Central memory CD8-positive, alpha-beta T cell (primary cell): ENCODE measurements at places on chromosomes 11 and 22.
A peak's percentile ranks its signal among the peaks of the same experiment; 100 is the strongest.

- no peaks in the 10 kb centered on the region for H3K4me1 ChIP-seq
- no peaks in the 10 kb centered on the region for H3K36me3 ChIP-seq
These were observed 77.3 kb upstream of the ANO5 start for GRCh38 chr11:22115470-22116029.

DNA sequence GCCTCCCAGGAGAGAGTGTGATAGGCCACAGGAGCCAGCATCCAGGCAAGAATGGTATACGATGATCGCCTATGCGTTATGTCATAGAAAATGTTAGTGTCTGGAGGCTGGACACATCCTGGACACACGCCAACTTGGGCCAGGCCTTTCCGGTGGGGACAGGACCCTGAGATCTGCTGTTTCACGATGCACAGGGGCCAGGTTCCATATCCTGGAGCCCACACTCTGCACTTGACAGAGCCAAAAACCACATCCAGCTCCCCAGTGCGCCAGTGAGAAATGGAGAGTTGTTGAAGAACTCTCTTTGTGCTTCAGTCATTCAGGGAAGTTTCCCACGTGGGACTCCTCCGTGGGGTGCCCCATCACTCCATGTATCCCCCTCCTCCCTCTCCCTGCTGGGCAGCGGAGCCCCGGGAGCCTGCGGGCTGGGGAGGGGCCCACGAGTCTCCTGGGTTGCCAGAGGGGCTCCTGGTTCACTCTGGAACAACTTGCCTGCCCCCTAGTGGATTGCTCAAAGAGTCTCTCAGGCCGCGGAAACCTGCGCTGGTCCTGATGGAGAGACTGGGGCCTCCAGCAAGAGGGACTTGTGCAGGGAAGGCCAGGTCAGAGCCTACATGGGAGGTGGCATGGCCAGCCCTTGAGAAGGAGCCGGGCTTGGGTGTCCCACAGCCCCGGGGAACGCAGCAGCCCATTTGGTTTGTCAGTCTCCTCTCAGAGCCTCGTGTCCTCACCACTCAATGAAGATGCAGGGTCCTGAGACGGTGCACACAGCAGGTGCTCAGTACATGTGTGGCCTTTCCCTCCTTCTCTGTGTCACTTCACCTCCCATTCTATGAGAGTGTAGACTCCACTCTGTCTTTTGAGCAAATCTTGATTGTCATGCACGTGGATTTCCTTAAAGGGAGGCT is 10.2 kb upstream of the LRRC32 start:
- no peak overlapping the region for H3K27ac ChIP-seq
- H3K36me3 ChIP-seq: peaks cover 1% of the 10 kb centered on the region
- no peaks in the 10 kb centered on the region for H3K4me1 ChIP-seq
- peak; percentile 41 for DNase-seq
- H3K27me3 ChIP-seq: peaks cover 9% of the 10 kb centered on the region
- no peak overlapping the region for H3K4me3 ChIP-seq

DNA sequence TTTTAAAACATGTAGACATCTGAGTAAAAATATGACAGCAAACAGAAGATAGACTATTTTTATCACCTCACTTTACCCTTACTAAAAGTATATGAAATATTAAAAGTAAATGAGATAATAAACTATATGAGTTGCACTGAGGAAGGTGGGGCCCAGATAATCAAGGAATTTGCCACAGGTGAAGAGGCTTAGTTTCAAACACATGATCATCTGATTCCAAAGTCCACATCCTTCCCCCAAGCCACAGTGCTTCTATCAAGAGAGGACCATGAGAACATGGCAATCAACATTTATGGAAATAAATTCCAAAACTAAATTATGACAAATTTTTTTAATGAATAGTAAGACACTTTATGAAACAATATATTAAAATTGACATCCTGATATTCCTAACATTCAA is 384.0 kb downstream of the DCDC1 start:
- no peak overlapping the region for H3K27ac ChIP-seq
- no peaks in the 10 kb centered on the region for H3K36me3 ChIP-seq
- no peak for DNase-seq
- no peaks in the 10 kb centered on the region for H3K4me1 ChIP-seq
- H3K4me3 ChIP-seq: no peak overlapping the region

- no peak overlapping the region for H3K27ac ChIP-seq
- DNase-seq: no peak
- H3K4me1 ChIP-seq: peaks cover 11% of the 10 kb centered on the region
- H3K4me3 ChIP-seq: no peak overlapping the region
- no peaks in the 10 kb centered on the region for H3K27me3 ChIP-seq
These were observed 22.3 kb upstream of the GPR83 start for GRCh38 chr11:94423507-94423906.

- no peak for DNase-seq
- H3K27ac ChIP-seq: peak within 1 kb of the TSS; percentile 51
- H3K36me3 ChIP-seq: peaks cover 2% of the 10 kb centered on the region
- H3K4me3 ChIP-seq: peak within 1 kb of the TSS; percentile 84
- peaks cover 13% of the 10 kb centered on the region for H3K27me3 ChIP-seq
These were observed at the start of gene PRSS23 for GRCh38 chr11:86800076-86800959. PRSS23 (plus strand) TSS chr11:86800542; CDS start chr11:86807644, 7,102 bp downstream.

DNA sequence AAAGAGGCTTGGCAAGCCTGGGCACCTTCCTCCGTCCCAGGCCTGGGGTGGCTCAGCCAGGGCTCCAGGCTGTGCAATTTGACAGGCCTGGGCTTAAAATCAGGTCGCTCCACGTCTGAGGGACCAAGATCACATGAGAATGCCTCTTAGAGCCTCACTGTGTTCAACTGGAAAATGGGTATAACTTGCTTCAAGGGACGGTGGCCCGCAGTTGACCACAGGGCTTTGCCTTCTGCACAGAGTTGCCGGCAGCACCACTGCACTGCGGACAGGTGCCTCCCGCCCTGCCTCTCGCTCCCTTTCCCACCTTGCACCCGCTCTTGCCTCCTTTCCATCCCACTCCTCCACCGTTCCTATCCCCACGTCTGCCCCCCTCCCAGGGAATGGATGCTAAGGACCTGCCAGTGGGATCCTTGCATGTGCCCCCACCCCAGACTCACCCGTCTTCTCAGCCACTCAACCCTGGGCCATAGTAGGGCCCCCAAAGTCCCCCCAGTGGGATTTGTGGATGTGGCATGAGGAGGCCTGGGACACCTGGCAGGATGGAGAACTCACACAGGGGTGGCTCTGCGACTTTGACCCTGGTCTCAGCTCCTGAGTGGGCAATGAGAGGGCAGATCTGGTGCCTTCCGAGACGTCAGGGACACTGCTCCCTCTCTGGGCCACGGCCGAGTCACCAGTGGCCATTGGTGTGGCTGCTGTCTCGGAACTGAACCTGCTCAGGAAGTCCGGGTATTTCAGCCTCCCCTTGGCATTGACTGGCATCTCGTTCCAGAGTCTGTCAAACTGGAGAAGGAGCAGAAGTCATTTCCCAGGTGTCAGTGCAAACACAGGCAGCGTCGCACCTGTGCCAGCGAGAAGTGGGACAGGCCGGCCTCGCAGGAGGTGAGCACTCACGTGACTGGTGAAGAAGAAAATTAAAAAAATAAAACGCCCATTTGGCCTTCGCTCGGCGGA is 128.0 kb downstream of the MPPED1 start:
- DNase-seq: no peak
- no peaks in the 10 kb centered on the region for H3K36me3 ChIP-seq
- H3K4me1 ChIP-seq: no peaks in the 10 kb centered on the region
- H3K4me3 ChIP-seq: no peak overlapping the region
- no peak overlapping the region for H3K27ac ChIP-seq

GRCh38 chr22:18104566-18104965 is 6.0 kb upstream of the TUBA8 start:
- H3K4me1 ChIP-seq: peaks cover 9% of the 10 kb centered on the region
- peaks cover 46% of the 10 kb centered on the region for H3K27me3 ChIP-seq
- H3K27ac ChIP-seq: no peak overlapping the region
- no peak for DNase-seq
- H3K4me3 ChIP-seq: no peak overlapping the region
- no peaks in the 10 kb centered on the region for H3K36me3 ChIP-seq

DNA sequence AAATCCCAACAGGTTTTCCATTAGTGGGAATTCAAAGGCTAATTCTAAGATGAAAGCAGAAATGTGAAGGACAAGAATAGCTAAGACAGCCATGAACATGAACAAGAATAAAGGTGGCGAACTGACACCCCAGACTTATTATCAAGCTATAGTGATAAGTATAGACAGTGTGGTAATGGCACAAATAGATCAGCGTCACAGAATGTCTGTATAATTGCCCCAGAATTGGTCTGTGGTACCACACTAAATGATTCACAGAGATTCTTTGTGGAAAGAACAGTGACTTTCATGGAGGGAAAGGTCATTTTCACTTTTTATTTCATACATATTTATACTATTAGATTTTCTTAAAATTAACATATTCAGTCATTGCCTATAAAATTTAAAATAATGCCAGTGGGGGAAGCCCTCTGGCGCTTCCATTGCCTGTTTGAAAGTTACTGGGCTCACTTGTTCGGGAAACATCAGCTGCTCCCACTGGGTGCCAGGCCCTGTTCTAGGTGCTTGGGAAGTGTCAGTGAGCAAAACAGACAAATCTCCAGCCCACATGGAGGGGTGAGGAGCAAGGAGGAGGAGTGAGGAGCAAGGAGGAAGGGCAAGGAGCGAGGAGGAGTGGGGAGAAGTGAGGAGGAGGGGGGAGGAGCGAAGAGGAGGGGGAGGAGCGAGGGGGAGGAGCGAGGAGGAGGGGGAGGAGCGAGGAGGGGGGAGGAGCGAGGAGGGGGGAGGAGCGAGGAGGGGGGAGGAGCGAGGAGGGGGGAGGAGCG is 11.3 kb upstream of the NLRP6 start:
- H3K27me3 ChIP-seq: no peaks in the 10 kb centered on the region
- peak overlapping the region; percentile 93 for H3K4me3 ChIP-seq
- H3K27ac ChIP-seq: peak overlapping the region; percentile 95
- H3K4me1 ChIP-seq: peaks cover 29% of the 10 kb centered on the region

DNA sequence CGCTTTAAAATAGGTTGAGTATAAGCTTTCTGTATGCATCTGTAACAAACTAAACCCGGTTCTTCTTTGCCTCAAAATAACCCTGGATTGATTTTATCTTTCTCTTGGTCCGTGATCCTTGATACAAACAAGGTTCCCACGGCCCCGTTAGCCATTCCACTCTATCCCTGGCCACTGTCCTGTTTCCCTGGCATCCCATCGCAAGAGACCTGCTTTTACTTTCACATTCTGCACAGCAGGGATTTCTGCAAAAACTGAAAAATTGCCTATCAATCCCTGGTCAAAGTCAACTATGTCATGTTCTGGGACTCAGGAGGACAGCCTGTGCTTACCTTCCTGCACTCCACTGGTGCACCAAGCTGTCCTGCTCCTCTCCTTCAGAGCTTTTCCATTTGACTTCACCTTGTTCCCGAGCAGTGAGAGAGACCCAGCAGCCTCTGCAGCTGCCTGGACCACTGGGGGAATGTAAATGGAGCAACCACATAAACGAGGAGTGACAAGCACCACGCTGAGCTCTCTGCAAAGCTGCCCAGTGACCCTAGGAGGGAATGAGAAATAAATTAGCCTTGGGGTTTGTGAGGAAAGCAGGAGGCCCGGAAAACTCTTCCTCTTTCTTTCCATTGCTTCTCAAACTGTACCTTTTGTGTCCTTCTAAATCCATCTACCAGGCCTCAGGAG is 175.9 kb downstream of the NTM start:
- H3K4me1 ChIP-seq: no peaks in the 10 kb centered on the region
- H3K36me3 ChIP-seq: peaks cover 1% of the 10 kb centered on the region
- no peak overlapping the region for H3K27ac ChIP-seq
- peaks cover 10% of the 10 kb centered on the region for H3K27me3 ChIP-seq
- H3K4me3 ChIP-seq: no peak overlapping the region

- H3K36me3 ChIP-seq: peaks cover 37% of the 10 kb centered on the region
- H3K27me3 ChIP-seq: no peaks in the 10 kb centered on the region
- no peak overlapping the region for H3K27ac ChIP-seq
These were observed 22.9 kb upstream of the PDE2A start for GRCh38 chr11:72696866-72697700.

- H3K4me3 ChIP-seq: peak overlapping the region; percentile 11
- peaks cover 4% of the 10 kb centered on the region for H3K36me3 ChIP-seq
- H3K27ac ChIP-seq: no peak overlapping the region
- no peak for DNase-seq
- peaks cover 5% of the 10 kb centered on the region for H3K4me1 ChIP-seq
These were observed 1.9 kb upstream of the CHKA start for GRCh38 chr11:68122936-68123539.

DNA sequence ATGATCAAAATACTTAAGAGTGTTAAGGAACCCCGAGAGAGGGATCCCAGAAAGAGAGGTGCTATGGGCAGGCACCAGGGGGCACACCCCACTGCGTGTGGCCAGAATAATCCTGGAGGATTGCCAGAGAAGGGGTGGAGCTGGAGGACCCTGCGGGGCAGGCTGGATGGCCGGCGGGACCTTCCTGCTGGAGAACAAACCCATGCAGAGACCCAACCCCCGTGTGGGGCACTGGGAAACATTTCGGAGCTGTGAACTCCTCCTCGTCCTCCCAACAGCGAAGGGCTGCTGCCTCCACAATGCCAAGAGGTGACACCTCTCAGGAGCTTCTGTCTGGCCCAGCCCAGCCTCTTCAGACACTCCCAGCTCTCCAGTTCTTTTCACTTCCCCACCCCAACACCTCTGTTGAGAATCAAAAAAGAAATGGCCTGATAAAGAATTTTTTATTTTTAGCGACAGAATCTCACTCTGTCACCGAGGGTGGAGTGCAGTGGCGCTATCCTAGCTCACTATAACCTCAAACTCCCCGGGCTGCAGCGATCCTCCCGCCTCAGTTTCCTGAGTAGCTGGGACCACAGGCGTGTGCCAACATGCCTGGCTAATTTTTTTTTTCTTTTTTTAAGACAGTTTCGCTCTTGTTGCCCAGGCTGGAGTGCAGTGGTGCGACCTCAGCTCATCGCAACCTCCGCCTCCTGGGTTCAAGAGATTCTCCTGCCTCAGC is 25.6 kb downstream of the RHOD start:
- peak overlapping the region; percentile 20 for H3K4me3 ChIP-seq
- DNase-seq: no peak
- H3K27ac ChIP-seq: no peak overlapping the region
- peaks cover 2% of the 10 kb centered on the region for H3K36me3 ChIP-seq
- H3K4me1 ChIP-seq: peaks cover 6% of the 10 kb centered on the region

DNA sequence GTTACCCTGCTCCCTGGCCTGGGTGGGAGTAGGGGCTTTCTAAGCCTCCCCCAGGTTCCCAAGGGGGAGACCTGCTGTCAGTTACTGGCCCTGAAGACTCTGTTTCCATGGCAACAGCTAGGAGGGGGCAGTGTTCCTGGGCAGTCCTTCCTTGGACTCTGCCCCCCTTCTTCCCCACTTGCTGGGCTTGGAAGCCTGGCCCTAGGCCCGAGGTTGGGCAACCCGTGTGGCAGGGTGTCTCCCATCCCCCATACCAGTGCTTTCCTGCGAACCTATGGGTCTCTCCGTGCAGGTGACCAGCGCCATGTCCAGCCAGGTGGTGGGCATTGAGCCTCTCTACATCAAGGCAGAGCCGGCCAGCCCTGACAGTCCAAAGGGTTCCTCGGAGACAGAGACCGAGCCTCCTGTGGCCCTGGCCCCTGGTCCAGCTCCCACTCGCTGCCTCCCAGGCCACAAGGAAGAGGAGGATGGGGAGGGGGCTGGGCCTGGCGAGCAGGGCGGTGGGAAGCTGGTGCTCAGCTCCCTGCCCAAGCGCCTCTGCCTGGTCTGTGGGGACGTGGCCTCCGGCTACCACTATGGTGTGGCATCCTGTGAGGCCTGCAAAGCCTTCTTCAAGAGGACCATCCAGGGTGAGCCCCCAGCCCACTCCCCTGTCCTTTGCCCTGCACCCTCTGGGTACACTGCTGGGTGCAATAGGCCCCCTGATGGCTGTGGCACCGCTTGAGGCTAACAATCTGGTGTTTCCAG is 1.7 kb downstream of the ESRRA start:
- peak overlapping the region; percentile 75 for H3K27ac ChIP-seq
- H3K36me3 ChIP-seq: peaks cover 25% of the 10 kb centered on the region
- H3K4me3 ChIP-seq: peak overlapping the region; percentile 93
- H3K4me1 ChIP-seq: peaks cover 15% of the 10 kb centered on the region
